ENCODE measurements at places on chromosomes 11 and 22. TPM values are rescaled to one million over a fixed set of nuclear protein-coding genes. Genes with fewer than 3 reads are reported as not detected.

- DNase-seq: no peak
Measured at GRCh38 chr11:36304351-36304750, 8.3 kb downstream of the PRR5L start.

DNA sequence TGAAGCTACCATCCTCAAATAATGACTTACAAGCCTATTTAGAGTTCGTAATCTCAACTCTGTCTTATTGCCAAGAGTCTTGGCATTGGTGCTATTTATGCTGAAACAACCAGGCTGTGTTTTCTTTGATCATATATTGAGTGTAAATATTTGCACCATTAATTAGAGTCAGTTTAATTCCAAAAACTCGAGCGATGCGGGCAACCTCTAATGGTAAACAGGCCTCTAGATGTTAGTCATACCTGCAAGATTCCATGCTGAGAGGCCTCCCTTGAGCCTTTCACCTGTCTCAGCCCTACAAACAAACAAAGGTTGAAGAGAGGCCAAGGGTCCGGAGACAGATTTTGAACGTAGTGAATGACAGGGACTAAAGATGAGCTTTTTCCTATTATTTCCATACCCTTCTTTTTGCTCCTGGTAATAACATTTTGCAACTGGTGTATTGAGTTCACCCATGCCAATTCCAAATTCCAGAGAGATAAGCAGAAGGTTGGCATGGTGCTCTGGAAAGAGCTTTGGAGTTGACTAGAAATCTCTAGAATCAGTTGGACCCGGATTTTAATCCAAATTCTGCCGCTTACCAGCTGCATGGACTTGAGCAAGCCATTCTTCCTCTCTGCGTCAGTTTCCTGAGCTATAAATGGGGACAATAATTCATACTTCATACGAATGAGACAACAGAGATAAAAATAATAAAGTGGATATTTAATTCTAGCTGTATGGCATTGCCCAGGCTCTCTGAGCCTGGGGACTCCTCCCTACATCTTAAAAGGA is 99.1 kb upstream of the ANO1 start:
- no peak for DNase-seq

DNA sequence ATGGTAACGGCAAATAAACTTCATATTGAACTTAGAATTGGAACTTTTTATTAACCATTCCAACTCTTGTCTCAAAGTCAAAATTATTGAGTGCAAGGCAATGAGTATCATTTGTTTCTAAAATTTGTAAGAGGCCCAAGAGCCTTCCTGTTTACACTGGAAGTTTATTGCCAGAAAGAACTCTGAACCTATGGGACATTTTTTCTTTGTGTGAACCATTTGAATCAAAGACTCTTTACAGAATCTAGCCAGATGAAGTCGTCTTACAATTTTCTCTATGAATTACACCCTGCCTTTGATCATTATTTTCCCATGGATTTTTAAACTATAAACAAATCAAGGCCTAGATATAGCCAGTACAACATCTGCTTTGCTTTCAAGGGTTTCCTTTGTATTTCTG is 2.3 kb upstream of the GUCY1A2 start:
- DNase-seq: no peak

GRCh38 chr11:95016139-95016538 is 8.9 kb upstream of the KDM4E start:
- no peak for DNase-seq

DNA sequence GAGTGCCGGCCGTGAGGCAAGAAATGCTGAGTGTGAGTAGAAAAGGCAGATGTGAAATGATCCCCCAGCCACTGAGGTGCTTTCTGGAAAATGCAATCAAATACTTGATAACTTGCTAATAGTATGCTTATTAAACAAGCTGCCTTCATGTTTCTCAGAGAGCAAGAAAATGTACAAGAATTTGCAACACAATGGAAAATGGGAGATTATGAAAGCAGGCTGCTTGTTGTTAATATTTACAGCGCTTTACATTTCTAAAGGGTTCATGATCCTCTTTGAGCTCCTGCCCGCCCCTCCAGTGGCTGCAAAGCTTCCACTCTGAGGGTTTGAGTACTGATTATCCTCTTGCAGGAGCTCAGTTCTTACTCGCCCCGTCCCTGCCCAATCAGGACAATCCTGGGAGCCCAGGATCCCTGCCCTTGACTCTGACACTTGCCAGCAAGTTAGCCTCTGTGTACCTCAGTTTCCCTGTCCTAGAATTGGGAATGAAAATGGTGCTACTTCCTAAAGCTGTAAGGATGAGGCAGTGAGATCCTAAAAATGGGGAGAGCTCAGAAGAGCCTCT is 645.1 kb downstream of the TBC1D22A start:
- DNase-seq: no peak

DNA sequence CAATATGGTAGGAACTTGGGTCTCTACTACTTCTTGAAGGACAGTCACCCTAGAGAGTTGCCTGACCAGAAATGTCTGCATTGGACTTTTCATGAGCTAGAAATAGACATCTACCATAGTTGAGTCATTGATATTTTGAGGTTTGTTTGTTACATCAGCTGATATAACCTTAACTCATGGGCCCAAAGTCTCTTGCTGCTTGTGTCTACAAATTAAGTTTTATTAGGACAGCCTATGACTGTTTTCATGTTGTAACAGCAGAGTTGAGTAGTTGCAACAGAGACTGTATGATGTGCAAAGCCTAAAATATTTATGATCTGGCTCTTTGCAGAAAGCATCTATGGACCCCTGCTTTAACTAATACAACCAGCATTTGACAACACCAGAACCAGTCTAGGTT is 155.3 kb downstream of the MIAT start:
- no peak for DNase-seq

DNA sequence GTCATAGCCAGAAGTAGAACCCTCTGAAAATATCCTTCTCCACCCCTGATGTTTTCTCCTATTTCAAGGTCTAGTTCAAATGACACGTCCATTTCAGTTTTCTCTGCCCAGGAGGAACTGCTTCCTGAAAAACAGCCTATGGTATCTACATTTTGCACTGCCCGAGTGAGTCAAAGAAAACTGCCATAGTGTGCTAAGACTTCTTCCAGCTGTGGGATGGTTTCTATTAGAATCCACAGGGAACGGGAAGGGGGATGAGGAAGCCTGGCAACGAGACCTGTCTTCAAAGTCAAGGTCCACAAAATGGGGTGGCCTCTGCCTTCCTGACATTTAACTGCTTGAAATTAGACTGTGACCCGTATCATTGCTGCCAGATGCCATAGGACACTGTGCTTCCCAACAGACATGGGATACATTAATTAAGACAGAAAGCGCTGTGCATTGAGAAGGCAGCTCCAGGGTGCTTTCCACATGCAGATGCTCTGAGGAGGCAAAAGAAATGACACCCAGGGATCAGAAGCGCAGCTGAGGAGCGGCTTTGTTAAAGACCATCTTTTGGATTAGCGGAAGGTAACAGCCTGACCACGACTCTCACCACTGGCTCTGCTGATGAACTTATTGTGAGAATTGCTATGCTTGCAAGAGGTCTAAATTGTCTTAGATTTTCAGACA is 39.4 kb upstream of the NUP50 start:
- DNase-seq: no peak

- no peak for DNase-seq
Measured at GRCh38 chr11:123041185-123041584, 20.8 kb downstream of the HSPA8 start.

GRCh38 chr11:61392981-61393595 is 701 bp downstream of the TMEM216 start:
- DNase-seq: peak; percentile 46

- DNase-seq: no peak
Measured at GRCh38 chr11:23124996-23125395, 264.7 kb upstream of the CCDC179 start.

GRCh38 chr11:112852143-112852866 is 108.9 kb upstream of the NCAM1 start:
- DNase-seq: no peak

BCO2 gene
- 0.84 TPM for total RNA-seq

DNA sequence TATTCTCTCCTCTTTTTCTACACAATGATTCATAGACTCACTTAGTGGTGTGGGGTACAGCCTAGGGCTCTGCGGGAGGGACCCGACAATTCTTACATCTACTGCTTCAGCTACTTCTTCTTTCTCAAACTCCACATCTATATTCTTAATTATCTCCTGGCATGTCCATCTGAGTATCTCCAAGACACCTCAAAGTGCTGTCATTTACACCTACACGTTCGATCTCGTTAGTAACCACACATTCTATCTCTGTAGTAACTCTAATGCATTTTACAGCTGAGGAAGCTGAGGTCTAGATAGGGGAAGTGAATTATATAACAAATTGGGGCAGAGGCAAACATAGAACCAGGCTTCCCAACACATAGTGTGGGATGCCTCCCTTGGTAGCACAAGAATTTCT is 27.7 kb upstream of the RRM1 start:
- no peak for DNase-seq

DNA sequence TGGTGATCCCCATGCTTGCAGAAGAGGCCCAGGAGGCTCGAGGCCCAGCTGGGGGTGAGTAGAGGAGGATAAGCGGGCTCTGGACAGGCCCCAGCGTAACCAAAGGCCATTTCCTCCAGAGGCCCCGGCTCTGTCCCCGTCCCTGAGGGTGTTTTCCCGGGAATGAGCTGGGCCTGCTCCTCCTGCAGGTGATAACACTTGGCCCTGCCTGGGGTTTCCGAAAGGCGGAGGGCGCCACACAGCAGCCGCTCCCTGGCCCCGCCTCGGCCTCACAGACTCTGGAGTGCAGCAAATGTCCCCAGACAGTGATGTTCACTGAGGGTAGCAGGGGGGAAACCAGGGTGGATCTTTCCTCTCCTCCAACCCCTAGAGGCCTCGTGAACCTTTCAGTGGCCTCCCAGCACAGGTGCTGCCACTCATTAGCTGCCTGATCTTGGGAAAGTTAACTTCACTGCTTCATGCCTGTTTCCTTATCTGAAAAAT is 10.5 kb upstream of the MGAT3 start:
- no peak for DNase-seq

DNA sequence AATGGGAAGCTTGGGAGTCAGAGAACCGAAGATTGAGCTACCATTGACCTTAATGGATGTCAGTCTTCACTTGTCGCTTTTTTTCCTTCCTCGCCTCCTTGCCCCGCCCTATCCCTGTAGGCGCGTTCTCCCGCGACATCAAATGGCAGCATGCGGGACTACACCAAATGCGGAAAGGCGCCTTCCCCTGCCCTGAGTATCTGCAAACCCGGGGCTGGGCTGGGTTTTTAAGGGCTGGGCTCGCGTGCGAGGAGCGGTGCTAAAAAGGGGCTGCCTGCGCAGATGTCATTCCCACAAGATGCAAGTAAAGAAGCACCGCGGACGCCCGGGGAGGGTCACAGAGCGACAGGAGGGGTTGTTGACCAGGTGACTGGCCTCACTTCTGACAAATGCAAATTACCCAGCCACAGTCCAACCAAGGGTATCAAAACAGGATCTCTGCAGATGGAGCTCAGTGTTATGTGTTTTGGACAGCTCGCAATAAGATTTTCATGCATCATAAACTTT is 4.7 kb upstream of the FAM111B start:
- no peak for DNase-seq

DNA sequence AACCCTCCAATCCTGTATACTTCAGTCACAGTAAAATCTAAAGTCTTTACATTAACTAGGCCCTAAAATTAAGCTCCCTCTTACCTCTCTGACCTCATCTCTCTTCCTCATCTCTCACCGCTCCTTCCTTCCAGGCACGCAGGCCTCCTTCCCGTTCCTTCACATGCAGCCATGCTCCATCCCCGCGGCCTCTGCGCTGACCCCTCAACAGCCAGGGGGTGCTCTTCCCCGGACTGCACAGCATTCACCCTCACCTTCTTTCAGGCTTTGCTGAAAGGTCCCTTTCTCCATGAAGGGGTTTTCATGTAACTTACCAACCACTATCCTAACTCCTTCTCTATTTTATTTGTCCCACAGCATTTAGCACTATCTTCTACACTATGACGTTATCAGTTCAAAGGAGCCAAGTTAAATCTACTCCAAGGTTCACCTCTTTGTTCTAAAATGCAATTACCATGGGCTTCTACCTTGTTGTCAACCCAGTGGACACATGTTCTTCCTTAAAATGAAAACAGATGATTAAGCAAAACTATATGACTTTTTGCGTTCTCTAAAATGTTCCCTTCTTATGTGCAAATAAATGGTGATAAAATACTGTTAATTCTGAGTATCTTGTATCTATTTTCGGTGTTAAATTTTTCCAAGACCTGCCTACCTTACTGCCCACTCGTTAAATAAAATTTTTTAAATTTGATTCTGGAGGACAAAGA is 57.8 kb upstream of the APOA1 start:
- no peak for DNase-seq

ASPHD2 gene
- 0.20 TPM for total RNA-seq

- DNase-seq: peak; percentile 53
Measured at GRCh38 chr11:69115586-69116560, 39.9 kb upstream of the SMIM38 start.
